Stimulated activated CD4-positive, alpha-beta T cell treated with anti-CD3 and anti-CD28 coated beads, Interleukin-4, amount 100 ng/mL, for 1 hour (primary cell): ENCODE measurements at places on chromosomes 3 and 15.

- no peak for DNase-seq
Observed at GRCh38 chr15:43151688-43152087, 18.3 kb downstream of the TMEM62 start.

GRCh38 chr3:197674741-197675562, 61.8 kb downstream of the RUBCN start:
- no peak for DNase-seq

GRCh38 chr3:61618871-61619270, 57.5 kb downstream of the PTPRG start:
- no peak for DNase-seq

GRCh38 chr3:184619369-184619768, 57.8 kb downstream of the EPHB3 start:
- no peak for DNase-seq

- no peak for DNase-seq
Observed at GRCh38 chr3:139198186-139198585, 145.6 kb upstream of the MRPS22 start.

- DNase-seq = no peak
Observed at GRCh38 chr15:75776065-75776423, 63.4 kb upstream of the CSPG4 start.

DNA sequence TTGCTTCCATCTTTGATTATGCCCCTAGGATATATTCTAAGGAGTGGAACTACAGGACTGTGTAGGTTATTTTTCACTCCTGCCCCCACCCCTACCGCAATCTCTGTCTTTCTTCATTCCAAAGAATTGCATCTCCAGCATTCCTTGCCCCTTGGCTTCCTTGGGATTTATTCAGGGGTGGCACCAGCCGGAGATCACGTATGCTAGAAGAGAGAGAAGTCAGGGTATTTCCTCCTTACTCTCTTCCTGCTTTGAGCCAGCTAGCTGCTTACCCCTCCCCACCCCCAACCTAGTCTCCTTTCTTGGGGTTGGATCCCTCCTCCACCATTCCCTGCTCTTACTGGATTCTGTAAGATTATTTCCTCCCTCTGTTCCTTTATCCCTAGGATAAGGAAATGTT, 35.0 kb upstream of the DENND4A start:
- no peak for DNase-seq

DNA sequence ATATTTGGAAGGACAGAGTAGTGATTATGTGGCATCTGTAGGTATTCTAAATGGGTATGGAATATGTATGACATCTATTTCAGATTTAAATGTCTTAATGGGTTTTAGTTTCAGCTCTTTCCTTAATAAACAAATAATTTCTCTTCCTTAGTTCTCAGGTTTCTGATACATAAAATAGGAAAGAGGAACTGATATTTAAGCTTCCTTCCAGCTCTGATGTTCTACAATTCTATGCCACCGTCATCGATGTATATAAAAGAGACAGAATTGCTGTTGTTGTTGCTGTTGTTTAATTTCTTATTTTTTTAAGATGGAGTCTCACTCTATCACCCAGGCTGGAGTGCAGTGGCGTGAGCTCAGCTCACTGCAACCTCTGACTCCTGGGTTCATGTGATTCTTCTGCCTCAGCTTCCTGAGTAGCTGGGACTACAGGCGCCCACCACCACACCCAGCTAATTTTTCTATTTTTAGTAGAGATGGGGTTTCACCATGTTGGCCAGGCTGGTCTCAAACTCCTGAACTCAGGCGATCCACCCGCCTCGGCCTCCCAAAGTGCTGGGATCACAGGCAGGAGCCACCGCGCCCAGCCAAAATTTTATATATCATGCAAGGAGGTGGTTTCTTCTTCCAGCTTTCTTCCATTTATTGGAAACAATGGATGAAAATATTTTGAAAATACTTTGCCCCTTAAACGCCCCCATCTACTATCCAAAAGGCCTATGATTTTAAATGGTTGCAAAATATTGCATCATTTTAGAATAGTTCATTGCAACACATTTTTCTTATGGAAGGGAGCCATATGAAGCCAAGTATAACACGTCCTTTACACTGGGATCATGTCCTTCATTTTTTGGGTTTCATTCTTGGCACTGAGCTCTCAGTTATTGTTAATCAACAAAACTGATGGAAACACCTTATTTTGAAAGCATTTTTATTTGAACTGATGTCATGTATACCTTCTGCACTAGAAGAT, 13.9 kb upstream of the C15orf61 start:
- no peak for DNase-seq

DNA sequence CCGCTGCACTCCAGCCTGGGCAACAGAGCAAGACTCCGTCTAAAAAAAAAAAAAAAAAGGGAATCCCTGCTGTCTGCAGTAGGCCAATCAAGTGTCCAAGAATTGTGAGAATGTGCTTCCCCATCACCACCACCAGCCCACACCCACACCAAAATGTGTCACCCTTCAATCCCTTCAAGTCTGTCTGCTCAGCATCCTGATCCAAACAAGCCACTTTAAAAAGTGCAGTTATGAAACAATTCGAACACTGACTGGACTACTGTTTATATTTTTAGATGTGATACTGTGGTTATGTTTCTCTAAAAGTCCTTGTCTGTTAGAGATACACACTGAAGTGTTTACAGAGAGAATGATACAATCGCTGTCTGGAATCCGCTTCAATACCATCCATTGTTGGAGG, 78.1 kb upstream of the CGNL1 start:
- DNase-seq = no peak

DNA sequence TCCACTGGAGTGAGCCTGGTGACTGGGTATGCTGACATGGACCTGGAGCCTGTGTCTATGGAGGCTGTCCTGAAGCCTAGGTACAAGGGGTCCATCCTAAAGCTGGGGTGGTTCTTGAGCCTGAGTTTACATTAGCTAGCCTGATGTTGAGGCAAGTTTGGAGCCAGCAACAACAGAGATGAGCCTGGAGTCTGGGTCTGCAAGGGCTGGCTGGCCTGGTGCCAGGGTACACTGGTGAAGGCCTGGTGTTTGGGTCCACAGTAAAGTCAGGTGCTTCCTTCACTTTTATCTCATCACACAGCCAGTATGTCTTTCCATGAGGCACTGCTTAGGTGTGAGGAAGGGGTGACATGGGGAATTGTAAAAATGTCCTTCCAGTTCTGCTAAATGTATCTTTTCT, 49.5 kb downstream of the TP63 start:
- no peak for DNase-seq

DNA sequence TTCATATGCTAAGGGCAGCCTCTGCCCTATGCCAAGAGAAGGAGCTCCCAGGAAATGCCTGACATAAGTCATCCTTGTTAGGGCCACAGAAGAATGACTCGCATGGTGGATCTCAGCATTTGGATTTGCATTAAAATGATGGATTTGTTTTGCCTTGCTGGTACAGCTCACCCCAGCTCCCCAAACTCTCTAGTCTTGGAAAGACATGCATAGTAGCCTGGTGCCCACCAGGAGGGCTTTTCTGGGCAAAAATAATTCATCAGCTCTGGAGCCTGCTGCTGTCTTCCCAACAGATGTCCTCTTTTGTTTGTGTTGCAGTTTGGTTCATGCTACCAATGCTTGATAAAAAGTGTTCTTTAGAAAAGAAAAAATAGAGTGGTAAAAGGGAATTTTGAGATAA, 833.0 kb downstream of the AGBL1 start:
- DNase-seq = no peak

GRCh38 chr3:100953103-100953502, 40.1 kb downstream of the ABI3BP start:
- DNase-seq = no peak

DNA sequence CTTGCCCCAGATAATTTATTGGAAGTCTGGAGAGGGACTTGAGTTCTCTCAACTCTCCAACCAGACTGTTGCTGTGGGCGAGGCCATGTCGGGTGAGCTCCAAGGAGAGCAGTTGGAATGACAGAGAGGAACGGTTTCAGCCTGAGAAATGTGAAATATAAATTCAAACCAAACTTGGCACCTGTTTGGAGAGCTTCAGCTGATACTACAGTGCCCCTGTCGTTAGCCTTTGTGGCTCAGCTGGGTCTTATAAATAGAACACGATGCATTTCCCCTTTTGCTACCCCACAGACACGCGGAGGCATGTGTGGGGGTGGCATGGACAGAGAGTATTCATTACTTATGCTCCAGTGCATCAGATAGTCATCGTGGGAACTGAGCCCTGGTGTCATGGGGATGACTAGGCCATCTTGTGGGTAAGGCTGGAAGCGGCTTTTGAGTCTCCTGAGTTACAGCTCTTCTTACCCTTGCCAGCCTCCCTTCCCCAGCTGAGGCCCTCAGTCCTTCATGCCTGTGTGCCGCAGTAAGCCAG, 15.6 kb downstream of the SMAD3 start:
- DNase-seq = peak; percentile 65

- DNase-seq = no peak
Observed at GRCh38 chr15:44596511-44597010, 59.6 kb downstream of the EIF3J start.

DNA sequence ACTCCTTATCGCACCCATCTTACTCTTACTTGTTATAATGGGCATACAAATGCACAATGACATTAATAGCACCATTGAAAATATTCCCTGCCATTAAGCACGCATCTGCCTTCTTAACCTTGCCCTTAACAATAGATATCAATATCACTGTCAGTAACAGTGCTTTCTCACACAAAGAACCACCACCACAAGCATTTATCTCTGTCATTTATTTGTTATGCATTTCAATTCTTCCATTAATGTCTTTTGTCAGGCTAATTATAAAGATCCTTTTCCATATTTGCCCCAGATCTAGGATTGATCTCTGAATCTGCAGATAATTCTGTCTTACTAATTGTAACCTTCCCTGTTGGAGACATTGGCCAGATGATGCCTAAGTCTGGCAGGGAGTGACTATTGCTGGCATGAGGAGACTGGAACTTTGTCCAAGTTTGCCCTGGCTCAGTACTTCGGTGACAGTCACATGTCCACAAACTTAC, 419.6 kb upstream of the TGFBR2 start:
- no peak for DNase-seq

DNA sequence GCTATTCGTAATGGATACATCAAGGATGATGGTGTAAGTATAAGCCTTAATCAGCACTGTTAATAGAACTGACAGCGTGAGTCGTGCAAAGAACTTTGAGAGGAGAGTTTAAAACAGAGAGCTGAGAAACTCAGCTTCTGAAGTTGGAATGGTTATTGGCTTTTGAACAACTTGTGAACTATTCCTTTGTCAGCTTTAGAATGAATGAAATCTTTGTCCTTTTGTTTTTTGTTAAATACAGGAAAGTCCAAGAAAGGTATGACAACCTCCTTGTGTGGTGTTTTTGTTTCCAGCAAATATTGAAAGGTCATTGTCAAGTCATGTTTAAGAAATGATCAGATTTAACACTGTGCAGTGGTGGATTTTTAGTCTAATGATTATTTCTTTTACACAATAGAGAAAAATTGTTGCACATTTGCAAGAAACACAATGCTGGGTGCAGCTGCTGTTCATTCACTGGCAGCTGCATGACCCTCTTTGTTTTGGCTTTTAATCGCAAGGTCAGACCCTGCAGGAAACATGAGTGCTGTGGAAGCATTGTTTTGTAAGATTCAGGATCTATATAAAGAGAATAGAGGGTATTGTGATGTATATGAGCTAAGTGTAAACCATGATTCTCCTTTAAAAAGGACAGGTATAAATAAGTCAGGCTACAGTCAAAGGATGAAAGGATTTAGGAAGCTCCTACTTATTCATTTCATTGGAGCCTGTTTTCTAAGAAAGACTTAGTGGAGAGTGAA, 21.7 kb upstream of the ABHD10 start:
- no peak for DNase-seq

- DNase-seq = no peak
Observed at GRCh38 chr15:67463488-67463887, 57.4 kb upstream of the C15orf61 start.
